G401 (cell line): ENCODE measurements at places on chromosomes 6 and 20. TPM values are rescaled to one million over a fixed set of nuclear protein-coding genes. Genes with fewer than 3 reads are reported as not detected.

The ENPP3 gene
- total RNA-seq, result not detected in 2 replicates

The CEP250 gene
- total RNA-seq, result 29.3 and 39.2 TPM in 2 replicates

The ISM1 gene
- not detected in 2 replicates for total RNA-seq

The GUCA1A gene
- total RNA-seq, result not detected in 2 replicates

The NOX3 gene
- total RNA-seq, result 0.10 TPM in 1 of 2 replicates, not detected in the other

The HSPA12B gene
- total RNA-seq, result not detected in 2 replicates

The GJA10 gene
- not detected in 2 replicates for total RNA-seq

The RAET1E gene
- total RNA-seq, result not detected in 2 replicates

The EYA4 gene
- total RNA-seq, result not detected in 2 replicates

The SNAI1 gene
- total RNA-seq, result 2.9 and 7.5 TPM in 2 replicates

The SAMD3 gene
- total RNA-seq, result not detected in 2 replicates

- no peak for DNase-seq
These were observed 58.5 kb downstream of the SAMD3 start for GRCh38 chr6:130164251-130164650.

- no peak for DNase-seq
These were observed 185.2 kb downstream of the MYLK4 start for GRCh38 chr6:2565499-2565898.

DNA sequence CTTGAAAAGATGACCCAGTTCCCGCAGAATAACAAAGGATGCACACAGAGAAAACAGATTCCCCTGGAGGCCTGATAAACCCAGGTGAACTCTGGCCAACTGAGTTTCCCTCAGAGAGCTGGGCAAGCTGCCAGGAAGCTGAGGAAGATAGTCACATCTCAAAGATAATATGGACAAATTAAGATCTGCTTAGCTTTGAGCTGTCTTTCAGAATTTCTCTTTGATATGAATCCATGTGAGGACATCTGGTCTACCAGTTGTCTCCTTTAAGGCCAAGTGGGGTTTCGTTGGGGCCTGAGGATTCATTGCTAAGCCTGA, 59.5 kb downstream of the ID4 start:
- no peak for DNase-seq

DNA sequence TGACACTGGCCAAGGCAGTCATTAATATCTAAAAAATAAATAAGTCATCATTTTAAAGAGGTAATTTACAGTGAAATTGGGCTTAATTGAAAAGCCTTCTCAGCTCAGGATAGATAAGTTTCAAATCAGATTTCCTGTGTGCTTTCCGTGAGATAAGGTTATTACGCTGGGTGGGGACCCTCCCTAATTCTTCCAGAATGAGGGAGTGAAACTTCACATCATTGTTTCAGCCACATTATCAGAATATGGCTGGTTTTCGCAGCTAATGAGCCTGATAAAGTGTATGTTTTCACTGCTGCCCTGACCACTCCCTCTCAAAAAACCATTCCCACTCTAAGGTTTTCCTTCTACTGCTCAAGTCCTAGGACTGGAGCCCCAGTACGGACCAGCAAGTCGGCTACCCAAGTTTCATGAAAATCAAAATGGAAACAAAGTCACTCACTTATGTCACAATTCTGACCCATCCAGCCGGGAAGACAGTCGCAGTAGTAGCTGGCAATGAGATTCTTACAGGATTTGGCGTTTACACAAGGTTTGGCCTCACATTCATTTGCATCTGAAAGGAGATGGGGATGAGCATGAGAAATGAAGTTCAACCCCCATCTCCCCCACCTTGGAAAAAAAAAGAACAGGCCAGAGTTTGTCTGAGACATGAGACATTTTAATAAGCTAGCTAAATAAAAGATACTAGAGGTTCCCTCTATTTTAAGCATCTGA, 24.6 kb downstream of the JAG1 start:
- DNase-seq, result no peak

DNA sequence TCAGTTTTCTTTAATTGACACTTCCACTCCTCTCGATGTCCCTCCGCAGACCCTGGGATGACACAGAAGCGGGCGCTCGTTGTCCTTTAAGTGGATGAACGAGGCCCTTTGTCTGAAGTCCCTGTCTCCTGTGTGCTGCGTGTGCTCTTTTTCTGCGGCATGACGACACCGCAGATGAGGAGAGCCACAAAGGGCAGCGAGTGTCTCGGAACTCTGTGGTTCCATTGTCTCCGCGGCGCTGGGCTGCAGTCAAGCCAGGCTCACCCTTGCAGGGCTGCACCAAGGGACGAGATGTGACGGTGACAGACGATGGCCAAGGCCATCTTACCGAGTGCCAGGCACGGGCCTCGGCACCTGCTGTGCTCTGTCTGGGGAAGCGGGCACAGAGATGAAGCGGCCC, 10.6 kb downstream of the PRR18 start:
- no peak for DNase-seq

GRCh38 chr6:125888989-125889656, 67.4 kb upstream of the HINT3 start:
- DNase-seq, result no peak

GRCh38 chr6:124040655-124041054, 237.0 kb downstream of the NKAIN2 start:
- DNase-seq, result no peak

GRCh38 chr6:90297867-90298381, 1.3 kb upstream of the BACH2 start:
- no peak for DNase-seq

DNA sequence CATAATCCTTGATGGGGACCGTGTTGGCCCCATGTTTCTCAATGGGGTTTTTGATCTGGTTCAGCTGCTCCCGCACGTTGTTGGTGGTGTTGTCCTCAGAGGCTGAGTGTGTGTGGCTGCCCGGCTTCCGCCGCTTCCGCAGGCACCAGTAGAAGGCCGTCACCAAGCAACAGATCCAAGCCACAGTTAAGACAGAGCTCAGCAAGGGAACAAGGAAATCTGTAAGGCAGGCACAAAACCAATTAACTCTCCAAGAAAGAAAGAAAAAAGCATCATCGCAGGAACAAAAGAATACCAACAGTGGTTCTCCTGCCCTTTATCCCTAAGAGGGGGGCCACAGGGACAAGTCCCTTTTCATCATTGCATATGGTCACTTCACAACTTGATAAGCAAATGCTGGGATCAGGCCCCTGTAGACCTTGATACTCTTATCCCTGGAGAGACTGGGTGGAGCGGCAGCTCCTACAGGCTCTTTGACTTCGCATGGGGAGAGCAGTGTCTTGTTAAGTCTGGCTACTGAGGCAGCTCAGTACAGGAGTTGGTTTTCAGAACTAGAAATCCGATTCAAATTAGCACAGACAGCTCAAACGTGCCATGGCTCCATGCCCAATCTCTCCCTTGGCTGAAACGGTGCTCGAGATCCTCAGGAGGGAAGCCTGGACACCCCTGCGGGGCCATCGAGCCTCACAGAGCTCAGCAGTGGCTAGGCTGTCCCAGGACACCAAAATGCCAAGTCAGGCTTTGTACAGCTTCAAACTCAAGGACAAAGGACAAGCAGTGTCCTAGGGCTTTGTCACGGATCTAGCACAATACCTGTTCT, 33.9 kb downstream of the JAG1 start:
- peak; percentile 16 for DNase-seq

- DNase-seq, result no peak
These were observed 32.2 kb upstream of the SNAP91 start for GRCh38 chr6:83741089-83741488.

DNA sequence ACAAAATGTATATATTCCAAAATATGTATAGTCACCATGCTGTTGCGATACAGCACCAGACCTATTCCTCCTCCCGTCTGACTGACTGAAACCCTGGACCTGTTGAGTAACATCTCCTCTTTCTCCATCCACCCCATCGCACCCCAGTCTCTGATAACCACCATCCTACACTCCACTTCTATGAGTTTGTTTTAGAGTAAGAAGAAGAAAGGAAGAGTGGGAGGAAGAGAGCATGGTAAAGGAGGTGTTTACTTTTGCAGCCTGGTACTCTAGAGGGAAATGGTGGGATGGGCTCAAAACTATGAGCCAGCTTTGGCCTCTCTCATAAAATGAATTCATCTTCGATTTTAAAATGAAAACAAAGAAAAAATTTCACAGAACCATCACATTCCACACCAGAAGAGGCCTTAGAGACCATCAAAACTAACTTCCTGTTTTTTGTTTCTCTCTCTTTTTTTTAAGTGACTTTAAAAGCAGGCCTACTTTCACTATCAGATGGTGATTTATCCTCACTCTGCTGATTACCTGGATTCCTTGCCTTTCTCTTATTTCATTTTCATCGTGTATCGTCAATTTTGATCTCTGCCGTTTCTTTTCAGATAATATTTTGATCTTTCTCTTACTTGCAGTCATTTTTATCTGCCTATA, 16.8 kb upstream of the FUCA2 start:
- no peak for DNase-seq

GRCh38 chr6:118249680-118250079, 298.4 kb upstream of the PLN start:
- DNase-seq, result no peak

DNA sequence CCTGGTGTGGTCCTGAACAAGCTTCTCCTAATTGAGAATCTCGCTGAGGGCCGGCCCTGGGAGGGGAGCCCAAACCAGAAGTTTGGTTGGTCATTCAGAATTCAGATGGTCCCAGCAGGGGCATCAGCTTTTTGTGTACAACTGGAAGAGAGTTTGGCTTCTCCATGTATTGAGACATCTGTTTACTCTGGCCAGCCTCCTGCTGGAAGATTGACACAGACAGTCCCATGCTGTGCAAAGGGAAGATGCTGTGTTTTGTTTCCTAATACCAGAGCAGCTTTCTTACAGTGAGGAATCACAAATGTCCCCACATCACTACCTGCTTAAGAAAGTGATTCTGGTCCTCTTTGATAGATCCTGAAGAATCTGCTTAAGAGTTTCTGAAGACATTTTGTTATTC, 97.8 kb downstream of the PLEKHG1 start:
- no peak for DNase-seq

GRCh38 chr6:137261361-137261760, 42.2 kb upstream of the IFNGR1 start:
- no peak for DNase-seq

GRCh38 chr6:11675601-11676000, 103.0 kb downstream of the ADTRP start:
- no peak for DNase-seq

- DNase-seq, result no peak
These were observed 175.1 kb downstream of the COL19A1 start for GRCh38 chr6:70041411-70041810.

GRCh38 chr20:36128463-36129159, 25.9 kb upstream of the EPB41L1 start:
- DNase-seq, result no peak

- peak; percentile 44 for DNase-seq
These were observed 631 bp downstream of the PHACTR3 start for GRCh38 chr20:59604741-59605600.

DNA sequence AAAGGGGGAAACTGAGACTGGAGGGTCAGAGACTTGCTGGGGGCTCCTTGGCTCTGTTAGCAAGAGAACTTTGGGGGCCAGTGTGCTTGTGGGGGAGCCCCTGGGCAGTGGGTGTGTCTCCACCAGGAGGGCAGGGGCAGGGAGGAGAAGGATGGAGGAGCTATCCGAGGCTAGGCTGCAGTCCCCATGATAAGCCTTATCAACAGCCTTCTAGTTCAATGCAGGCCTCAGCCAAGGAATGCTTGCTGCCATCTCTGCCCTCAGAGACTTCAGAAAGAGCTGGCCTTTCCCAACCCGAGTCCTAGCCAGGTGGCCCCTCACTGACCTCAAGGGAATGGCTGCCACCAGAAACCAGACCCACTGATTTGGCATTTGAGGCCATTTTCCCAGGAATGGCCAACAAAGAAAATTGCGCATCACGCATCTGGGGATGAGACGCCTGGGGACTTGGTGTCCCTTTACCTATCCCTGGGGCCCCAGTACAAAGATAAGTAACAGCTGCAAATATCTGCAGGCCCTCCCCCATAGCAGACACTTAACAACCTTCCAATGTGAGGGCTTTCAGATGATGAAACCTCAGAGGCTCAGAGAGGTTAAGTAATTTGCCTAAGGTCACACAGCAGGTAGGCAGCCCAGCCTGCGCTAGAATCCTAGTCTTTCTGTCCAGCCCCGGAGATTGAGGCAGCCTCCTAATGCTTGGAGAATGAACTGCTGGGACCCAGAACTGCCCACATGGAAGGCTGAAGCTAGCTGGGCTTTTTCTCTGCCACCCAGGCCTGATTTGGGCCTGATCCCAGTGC, 4.9 kb downstream of the TGM2 start:
- no peak for DNase-seq

DNA sequence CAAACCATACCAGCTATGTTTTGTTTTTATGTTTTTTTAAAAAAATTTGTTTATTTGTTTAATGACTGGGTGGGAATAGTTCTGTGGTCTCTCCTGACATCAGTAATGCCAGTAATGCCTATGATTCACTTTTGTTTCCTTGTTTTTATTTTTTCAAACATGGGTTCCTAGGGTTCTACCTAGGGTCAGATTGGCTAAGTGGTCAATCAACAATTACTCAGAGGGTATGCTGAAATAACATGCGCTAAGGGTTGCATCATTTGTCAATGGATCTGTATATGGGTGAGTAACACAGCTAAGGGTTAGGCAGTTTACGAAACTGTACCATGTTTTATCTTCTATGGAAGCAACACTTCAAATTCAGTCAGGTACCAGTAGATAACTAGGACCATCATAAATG, 583.8 kb upstream of the GJE1 start:
- DNase-seq, result no peak

- DNase-seq, result no peak
These were observed 54.9 kb downstream of the RPP40 start for GRCh38 chr6:4948781-4949450.

GRCh38 chr20:50837532-50838321, 42.9 kb downstream of the BCAS4 start:
- DNase-seq, result peak; percentile 33

DNA sequence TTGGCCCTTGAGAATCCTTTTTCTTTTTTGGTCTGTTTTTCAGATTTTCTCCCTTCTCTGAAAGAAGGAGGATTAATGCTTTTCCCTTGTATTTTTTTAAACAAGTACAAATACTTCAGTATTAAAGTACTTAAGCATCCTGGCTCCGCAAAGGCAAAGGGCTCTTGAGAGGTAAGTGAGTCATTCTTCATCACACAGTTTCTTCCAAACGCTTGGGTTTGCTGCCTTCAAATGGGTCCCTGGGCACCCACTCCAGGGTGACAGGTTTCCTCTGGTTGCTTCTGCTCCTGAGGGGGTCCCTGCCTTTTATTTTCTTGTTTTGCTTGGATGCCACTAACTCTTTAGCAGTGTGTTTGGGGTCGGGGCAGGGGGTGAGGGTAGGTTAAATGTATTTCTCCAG, 437.1 kb downstream of the PTPRT start:
- no peak for DNase-seq

DNA sequence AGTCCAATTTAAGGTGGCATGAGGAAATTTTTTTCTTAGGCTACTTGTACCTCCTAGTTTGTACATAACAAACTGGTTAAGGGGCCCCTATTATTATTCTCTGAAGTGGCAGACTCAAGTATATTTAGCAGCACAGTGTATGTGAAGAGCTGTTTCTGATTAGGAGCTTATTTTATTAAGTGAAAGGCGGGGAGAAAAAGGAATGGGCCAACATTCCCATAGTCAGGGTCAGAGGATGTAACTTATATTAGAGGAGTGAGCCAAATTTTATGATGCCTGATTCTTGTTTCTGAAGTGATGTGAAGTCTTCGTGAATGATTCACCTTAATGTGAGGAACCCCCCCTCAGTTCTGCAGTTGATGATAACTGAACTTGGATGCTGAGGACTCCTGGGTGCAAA, 2.8 kb downstream of the HECA start:
- no peak for DNase-seq
